Hair follicular keratinocyte (primary cell): ENCODE measurements at places on chromosomes 7 and 10. TPM values are rescaled to one million over a fixed set of nuclear protein-coding genes. Genes with fewer than 3 reads are reported as not detected.

Gene GPR15LG
- 0.99 TPM in 1 of 2 replicates, not detected in the other for total RNA-seq

Gene GBX1
- not detected in 2 replicates for total RNA-seq

Gene SMKR1
- total RNA-seq, result 0.19 TPM in 1 of 2 replicates, not detected in the other

Gene NACAD
- total RNA-seq, result 1.2 and 3.4 TPM in 2 replicates

Gene HGF
- 0.04 TPM in 1 of 2 replicates, not detected in the other for total RNA-seq

Gene TLX1
- total RNA-seq, result not detected in 2 replicates

Gene CFAP46
- total RNA-seq, result 2.4 and 2.5 TPM in 2 replicates

Gene PCDH15
- total RNA-seq, result not detected in 2 replicates

Gene ENO4
- total RNA-seq, result not detected in 2 replicates

Gene MEIG1
- 0.49 TPM in 1 of 2 replicates, not detected in the other for total RNA-seq

Gene ATRNL1
- total RNA-seq, result not detected in 2 replicates

Gene PDE6C
- total RNA-seq, result not detected in 2 replicates

Gene ZNF479
- not detected in 2 replicates for total RNA-seq

Gene MRLN
- total RNA-seq, result not detected in 2 replicates

Gene FBXL13
- total RNA-seq, result 0.08 and 0.11 TPM in 2 replicates

Gene TDRD1
- 0.31 and 0.76 TPM in 2 replicates for total RNA-seq

Gene HABP2
- total RNA-seq, result not detected in 2 replicates

Gene MRPS16
- 53.8 and 62.9 TPM in 2 replicates for total RNA-seq

Gene ADAMTS14
- total RNA-seq, result 0.19 TPM in 1 of 2 replicates, not detected in the other

Gene NDUFA5
- 25.9 and 36.1 TPM in 2 replicates for total RNA-seq

Gene OGDHL
- 0.84 and 1.2 TPM in 2 replicates for total RNA-seq

Gene ODAD2
- total RNA-seq, result 0.23 TPM in 1 of 2 replicates, not detected in the other
